ENCODE measurements at places on chromosomes 6 and 20.

GRCh38 chr20:15380770-15381169 is 1043.4 kb upstream of the FLRT3 start:
- no peak for DNase-seq

- no peak for DNase-seq
Observed at GRCh38 chr20:646107-646867, 6.7 kb downstream of the SRXN1 start.

DNA sequence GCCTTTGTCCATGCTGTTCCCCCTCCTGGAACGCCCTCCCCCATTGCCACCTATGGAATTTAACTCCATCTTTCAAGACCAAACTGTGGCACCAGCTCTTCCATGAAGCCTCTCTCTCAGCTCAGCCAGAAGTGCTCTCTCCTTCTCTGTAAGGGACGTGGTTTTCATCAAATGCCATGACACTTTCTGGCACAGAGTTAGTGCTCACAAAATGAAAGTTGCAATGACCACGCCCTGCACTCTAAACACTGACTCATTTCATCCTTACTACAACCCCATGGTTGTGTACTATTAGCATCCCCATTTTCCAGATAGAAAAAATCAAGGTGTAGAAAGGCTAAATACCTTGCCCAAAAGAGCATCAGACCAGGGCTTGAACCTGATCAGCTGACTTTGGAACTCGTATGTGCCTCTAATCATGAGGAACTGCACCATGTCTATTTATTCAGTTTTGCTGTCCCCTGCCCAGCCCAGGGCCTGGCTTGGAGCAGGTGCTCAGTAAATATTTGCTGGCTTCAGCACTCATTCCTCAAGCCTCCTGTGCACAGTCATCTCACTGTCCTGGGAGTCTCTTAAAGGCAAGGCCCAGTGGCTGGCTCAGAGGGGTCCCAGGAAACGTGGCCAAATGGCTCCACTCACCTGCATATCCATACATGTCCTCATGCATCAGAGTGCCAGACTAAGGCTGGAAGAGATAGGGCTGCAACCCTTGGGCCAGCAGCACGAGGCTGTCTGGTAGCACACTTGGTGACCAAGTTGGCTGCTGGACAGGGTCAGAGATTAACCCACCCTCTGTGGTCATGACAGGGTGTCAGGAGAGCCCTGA is 77.9 kb downstream of the MRPL14 start:
- DNase-seq = no peak

DNA sequence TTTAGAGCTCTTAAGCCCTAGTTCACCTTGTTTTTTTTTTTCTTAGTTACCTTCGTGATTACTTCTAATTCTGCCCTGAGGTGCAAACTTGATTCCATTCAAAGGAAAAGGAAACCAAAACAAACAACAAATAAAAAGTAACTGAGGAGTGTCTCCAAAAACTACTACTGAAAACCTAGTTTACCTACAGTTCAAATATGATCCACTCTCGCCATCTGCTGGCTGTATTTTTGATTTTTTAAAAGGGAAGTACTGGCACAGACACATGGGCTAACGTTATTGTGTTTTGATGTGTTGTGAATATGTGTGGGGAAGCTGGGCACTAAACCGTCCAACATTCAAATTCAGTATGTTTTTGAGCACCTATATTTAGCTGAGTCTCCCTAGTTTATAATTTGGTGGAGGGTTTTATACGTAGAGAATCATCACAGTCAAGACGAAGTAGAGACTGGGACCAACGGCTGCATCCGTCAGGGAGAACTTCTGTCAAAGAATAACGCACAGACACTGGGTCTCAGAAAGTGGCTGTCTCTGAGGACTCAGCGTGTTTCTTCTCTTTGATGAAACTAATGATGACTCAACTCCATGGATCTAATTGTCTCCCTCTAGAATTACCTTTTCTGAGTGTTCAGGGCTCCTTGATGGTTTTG is 373.5 kb upstream of the BTBD3 start:
- DNase-seq = peak; percentile 71

DNA sequence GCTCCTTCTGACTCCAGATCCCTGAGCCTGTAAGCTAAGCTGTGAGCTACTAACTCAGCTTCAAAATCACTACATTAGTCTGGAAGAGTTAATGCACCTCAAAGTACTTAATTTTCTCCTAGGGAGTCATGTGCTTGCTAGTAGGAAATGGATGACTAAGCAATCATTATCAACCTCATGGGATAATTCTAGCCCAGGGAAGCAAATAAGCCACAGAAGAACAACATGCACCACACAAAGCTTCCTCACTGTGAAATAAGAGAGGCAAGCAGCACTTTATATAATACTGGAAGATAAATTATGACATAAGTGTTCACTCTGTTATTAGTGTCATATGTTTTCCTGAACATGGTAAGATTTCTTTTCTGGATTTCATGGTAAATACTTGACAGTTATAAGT is 57.9 kb upstream of the RCAN2 start:
- peak; percentile 30 for DNase-seq

GRCh38 chr20:57892471-57892870 is 182.7 kb upstream of the PMEPA1 start:
- no peak for DNase-seq

Measured in iris pigment epithelial cell (primary cell).